Erythroblast (primary cell): ENCODE measurements at places on chromosomes 13 and 19.

DNA sequence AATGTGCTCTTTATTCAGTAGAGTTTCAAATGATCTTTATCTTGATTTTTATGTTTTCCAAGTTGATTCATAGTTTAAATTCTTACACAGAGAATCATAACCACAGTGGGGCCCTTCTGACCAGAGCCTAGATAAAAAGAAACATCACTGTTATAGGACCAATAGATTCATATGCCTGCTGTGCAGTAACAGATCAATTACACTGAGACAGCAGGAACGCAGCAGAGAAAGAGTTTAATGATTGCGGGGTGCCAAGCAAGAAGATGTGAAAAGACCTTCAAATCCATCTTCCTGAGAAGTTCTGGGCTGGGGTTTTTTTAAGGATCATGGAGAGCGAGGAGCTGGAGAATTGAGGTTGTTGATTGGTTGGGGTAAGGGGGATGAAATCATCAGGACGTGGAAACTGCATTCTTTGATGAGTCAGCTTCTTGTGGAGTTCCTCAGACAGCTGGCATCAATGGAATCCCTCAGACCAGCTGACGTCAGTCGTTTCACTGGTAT, 346.6 kb downstream of the TBC1D4 start:
- no peak for DNase-seq

- no peak for DNase-seq
Observed at GRCh38 chr19:3480383-3481091, at the start of gene SMIM24. TSS of gene SMIM24 (minus strand) at chr19:3480525. CDS start at chr19:3480463, 62 bp downstream.

DNA sequence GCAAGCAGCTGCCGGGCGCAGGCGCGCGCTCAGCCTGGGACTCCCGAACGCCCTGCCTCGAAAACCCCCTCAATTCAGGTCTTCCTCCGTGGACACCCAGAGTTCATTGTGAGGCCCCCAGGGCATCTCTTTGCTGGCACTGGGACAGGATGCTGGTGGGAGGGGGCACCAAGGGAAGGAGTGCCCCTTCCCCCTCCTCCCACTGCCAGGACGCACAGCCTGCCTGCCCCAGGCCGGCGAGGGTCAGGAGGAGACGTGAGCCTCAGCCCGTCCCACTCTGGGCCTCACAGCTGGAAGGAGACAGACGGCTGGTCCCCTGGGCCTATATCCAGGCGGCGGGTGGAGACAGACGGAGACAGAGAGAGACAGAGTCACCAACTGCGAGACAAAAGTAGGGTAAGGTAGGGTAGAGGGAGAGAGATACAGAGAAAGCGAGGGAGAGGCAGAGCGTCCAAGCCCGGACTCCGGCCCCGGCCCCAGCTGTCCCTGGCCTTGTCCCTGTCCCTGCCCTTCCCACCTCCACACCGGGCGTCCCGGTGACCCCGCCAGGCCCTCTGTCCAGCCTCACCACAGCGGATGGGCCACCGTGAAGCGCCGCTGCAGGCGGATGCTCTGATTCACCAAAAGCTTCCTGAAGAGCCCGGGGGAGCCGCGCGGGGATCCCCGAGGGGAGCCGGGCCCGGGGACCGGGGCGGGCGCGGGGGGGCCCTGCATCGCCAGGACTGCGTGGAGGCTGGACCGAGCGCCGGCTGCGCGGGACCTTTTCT, at the start of gene PDE4C:
PDE4C (minus strand) TSS at position 737 of the 767 bp plus-strand sequence; CDS start at position 714, 23 bp downstream.
- DNase-seq = no peak

- no peak for DNase-seq
Observed at GRCh38 chr19:4115050-4115817, 8.7 kb downstream of the MAP2K2 start.

- no peak for DNase-seq
Observed at GRCh38 chr13:44719857-44720671, 143.9 kb upstream of the TSC22D1 start.

GRCh38 chr13:39107561-39107960, 69.3 kb downstream of the NHLRC3 start:
- DNase-seq = no peak

DNA sequence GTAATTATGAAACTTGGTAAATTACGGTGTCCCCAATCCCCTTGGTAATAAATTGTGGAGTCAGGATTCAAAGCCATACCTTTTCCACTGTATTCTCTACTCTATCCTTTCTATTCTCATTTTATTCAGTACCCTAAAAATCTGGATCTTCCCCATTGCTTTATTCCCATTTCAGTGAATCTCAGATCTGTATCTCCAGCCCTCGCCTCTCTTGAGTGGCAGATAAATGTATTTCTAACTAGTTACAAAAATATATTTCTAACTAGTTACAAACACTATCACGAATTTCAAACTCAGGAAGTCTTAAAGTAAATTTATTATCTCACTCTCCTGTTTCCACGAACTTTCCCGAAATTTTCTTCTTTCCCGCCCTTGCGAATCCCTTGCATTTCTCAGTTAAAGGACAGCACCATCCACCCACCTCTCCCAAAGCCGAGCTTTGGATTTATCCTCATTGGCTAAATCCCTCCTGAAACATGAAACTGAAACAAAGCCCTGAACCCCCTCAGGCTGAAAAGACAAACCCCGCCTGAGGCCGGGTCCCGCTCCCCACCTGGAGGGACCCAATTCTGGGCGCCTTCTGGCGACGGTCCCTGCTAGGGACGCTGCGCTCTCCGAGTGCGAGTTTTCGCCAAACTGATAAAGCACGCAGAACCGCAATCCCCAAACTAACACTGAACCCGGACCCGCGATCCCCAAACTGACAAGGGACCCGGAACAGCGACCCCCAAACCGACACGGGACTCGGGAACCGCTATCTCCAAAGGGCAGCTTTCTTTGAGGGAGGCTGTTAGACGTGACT, 164.3 kb upstream of the PABPC3 start:
- DNase-seq = peak; percentile 27

- DNase-seq = no peak
Observed at GRCh38 chr13:70518081-70518480, 409.8 kb upstream of the KLHL1 start.

DNA sequence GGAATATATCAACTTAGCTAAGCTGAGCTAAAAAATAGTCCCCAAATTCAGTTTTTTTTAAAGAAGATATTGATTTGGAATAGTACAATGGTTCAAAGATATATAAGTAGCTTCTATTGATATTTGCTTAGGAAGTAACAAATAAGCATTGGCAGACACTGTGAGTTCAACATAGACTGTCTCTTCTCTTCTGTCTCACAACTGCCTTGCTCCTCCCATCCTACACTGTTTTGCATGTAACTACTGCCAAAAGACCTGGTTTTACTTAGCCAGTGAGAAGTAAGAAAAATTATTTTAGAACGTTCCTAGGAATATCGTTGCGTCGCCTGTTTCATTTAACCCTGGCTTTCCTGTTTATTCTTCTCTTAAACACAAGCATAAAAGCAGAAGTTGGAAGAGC, 859.0 kb upstream of the SPRY2 start:
- DNase-seq = no peak

- DNase-seq = no peak
Observed at GRCh38 chr13:101522607-101523006, 70.1 kb downstream of the ITGBL1 start.

GRCh38 chr13:80444240-80445015, 103.5 kb upstream of the SPRY2 start:
- no peak for DNase-seq

GRCh38 chr19:33662391-33663092, 40.8 kb downstream of the CHST8 start:
- DNase-seq = no peak

DNA sequence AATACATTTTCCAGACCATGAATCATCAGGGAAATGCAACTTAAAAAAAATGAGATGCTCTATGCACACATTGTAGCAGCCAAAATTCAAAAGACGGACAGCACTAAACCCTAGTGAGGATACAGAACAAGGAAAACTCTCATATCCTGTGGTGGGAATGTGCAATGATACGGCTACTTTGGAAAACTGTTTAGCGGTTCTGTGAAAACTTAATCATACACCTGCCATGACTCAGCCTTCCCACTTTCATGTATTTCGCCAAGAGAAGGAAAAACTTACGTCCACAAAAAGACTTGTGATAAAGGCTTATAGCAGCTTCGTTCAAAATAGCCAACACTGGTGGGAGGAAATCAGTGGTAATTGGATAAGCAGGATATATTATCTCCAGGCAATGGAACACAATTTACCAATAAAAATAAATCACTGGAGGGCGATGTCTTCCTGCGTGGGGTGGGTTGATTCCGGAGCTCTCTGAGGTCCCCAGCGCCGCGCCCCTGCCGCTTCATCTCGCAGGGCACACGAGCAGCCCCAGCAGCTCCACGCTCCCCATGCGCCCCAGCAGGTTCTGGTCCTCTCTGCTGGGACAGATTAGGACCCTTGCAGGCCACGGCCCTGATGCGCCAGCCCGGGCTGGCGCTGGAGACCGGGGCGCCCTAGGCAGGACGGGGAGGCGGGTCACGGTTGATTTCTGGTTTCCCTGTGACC, 97.2 kb upstream of the ARHGEF7 start:
- DNase-seq = no peak

GRCh38 chr13:108993346-108993745, 363.9 kb downstream of the MYO16 start:
- DNase-seq = no peak

GRCh38 chr19:55641426-55642152, 787 bp downstream of the ZNF580 start:
- no peak for DNase-seq

DNA sequence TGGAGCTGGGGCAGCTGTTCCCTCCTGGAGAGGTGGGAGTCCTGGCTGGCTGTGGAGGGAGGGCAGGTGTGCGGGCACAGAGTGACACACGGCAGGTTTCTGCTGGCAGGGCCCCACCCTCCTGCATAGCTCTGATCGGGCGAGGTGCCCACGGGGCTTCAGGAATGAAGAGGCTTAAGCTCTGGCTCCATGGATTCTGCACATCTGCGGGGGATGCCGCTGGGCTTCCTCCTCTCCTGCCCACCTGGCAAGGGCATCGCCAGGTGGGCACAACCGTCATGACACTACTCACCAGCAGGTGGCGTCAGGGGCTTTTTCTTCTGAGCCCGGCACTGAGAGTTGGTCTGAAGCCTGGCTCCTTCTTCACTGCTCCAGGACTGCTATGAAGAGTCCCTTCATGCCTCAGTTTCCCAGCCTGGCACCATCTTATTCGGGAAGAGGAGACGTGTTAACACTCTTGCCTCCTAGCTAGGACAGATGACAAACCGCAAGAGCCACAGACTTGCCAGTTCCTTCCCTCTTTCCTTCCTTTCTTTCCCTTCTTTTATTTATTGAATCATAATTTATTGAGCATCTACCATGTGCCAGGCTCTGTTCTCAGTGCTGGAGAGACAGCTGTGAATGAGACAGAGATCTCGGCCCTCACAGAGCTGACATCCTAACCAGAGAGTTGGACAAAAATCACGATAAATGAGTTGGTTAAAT, 15.2 kb upstream of the PAK4 start:
- DNase-seq = peak; percentile 75

GRCh38 chr13:95492044-95492801, 60.3 kb upstream of the CLDN10 start:
- DNase-seq = no peak

DNA sequence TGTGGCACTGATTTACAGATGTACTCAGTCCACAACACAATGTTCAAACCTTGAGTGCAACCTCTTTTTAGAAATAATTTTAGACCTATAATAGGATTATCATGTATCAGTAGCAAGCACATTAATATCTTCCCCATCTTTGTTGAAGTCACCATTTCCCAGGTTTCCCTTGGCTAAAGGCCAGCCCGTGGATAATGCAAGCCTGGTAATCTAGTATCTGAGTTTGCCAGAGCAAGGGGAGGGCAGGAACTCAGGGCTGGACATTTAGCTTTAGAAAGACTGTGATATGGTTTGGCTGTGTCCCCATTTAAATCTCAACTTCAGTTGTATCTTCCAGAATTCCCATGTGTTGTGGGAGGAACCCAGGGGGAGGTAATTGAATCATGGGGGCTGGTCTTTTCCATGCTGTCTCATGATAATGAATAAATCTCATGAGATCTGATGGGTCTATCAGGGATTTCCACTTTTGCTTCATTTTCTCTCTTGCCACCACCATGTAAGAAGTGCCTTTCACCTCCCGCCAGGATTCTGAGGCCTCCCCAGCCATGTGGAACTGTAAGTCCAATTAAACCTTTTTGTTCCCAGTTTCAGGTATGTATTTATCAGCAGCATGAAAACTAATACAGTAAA, 37.7 kb downstream of the SLC6A16 start:
- DNase-seq = no peak

- DNase-seq = no peak
Observed at GRCh38 chr19:45762870-45763631, 6.0 kb downstream of the SIX5 start.

GRCh38 chr19:51702103-51702824, 9.1 kb downstream of the SPACA6 start:
- DNase-seq = peak; percentile 84

- DNase-seq = no peak
Observed at GRCh38 chr13:50401049-50401505, 385.8 kb downstream of the KCNRG start.

DNA sequence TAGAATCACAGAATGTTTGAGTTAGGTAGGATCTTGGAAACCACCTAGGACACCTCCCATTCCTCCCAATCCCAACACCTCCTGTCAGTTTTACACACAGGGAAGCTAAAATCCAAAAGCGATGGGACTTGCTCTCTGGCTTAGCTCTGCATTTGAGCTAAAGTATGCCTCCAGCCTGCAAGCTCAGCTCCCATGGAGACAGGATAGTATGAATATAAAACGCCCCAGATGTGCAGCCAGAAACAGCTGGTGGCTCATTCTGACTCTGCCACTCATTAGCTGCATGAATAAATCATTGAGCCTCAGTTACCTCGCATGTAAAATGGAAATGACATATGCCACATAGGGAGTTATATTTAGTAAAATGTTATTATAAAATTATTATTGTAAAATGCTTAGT, 336.0 kb downstream of the SUCLA2 start:
- DNase-seq = no peak

DNA sequence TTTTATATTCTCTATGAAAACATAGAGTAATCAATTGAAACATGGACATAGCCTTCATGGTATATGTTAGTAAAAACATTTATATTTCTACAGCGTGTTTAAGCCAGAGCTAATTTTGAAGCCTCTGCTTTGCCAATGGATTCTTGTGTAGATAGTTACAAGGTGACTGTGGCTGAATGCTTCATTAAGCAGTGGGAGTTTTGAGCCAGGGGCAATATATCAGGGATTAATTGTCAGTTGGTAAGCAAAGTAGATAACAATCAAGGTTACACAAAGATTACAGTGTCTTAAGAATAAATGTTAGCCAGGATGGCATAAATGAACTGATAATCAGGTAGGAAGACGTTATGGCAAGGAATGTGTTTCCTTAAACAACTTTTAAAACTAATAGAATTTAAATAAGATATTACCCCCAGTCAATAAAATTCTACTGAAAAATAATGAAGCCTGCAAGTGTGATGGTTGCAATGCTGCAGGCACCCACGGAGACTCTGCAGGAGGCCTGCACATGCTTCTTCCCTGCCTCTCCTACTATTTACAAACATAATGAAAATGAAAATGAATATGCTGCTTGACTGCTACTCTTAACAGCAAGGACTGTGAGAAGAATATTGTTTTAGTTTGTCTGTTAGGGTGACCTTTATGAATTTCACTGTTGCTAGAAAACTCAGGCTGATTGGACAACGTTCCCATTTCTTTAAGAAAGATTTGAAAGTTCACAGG, 588.5 kb downstream of the GPC5 start:
- no peak for DNase-seq
